ENCODE measurements at places on chromosomes 2 and 18. TPM values are rescaled to one million over a fixed set of nuclear protein-coding genes. Genes with fewer than 3 reads are reported as not detected.

ALPP gene
- total RNA-seq: not detected

DNA sequence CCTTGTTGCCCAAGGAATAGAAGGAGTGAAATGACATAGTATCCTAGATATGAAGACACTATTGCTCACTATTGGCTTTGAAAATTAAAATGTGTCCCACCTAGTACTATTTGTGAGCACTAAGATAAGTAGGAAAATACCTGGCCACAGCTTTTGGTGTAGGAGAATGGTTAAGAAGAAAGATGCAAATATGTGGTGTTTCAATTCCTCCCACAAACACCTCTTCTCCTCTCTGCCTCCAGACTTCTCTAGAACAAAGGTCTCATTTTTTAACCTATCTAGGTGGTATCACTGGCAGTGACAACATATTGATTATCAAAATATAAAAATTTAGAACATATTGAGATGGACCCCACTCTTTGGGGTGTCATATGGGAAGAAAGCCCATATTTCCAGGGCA lies 929.9 kb upstream of the FANCL start:
- no peak for DNase-seq

DNA sequence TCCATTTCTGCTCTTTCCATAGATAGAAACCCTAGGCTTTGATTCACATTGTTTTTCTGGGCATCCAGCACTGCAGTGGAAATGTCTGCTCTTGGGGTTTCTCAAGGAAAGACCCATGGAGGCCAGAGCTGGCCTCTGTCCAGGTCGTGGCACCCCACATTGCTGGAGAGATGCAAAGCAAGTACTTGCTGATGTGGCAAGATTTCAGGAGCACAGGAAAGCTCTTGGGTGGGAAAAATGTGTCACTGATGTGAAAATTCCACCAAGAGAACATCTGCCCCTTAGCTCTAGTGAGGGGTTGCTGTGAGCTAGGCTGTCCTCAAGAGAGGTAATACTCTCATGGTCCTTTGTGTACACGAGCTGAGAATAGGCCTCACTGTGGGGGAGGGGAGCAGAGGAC lies 156.1 kb upstream of the SIX3 start:
- DNase-seq: no peak

- DNase-seq: no peak
Measured at GRCh38 chr2:197307236-197307932, 3.2 kb downstream of the ANKRD44 start.

GRCh38 chr18:70411307-70411706 lies 122.5 kb downstream of the SOCS6 start:
- DNase-seq: no peak

- no peak for DNase-seq
Measured at GRCh38 chr2:142841788-142842187, 35.7 kb upstream of the KYNU start.

GRCh38 chr2:232385660-232386489 lies 7.3 kb downstream of the ALPP start:
- no peak for DNase-seq

DNA sequence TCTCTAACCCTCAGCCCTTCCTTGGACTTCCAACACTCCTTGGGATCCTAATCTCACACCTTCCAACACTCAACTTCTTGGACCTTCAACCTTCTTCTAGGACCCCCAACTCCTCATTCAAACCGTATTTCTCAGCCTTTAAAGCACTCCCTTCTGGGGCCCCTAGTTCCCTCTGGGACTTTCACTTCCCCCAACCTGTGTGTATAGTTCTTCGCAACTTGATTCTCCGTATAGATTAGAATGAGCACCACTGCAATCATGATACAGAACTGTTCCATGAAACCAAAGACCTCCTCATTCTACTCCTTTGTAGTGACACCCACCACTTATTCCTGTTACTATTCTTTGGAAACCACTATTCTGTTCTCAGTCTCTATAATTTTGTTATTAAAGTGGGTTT lies 62.0 kb upstream of the NFU1 start:
- DNase-seq: no peak

DNA sequence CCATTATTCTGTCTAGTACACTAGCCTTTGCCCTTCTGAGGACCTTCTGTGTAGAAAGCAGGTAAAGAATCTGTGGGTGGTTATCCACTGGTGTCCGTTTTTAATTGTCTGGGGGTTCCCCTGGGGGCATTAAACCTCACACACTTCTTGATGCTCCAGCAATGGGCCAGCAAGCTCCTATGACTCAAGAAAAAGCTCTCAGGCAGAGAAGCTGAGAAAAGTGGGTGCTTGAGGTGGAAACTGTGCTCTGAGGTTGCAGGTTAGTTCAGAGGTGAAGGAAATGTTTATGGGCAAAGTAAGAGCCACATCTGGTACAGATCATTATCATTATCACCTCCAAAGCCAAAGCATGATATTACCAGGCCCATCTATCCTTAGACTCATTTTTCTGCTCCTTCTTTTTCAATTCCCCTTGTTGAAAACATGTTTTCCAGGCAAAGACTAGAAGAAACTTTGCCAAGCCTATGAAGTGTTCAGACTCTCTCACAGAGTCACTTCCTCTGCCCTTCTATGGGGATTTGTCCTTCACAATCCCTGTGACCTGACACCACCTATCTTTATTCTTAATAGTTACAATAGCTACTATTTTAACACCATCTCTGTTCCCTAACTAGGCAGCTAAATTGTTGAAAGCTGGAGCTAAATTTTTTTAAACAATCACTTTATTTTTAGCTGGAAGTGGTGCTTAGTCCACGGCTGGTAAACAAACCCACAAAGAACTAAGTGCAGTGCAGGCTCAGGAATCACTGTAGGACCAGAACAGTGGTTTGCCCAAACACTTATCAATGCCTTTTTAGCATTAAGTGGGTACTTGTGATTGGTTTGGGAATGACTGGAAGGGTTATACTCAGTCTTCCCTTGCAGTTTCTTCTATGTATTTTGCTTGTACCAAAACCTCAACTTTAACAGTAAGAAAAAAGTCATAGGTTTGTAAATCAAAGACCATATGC lies 512.8 kb upstream of the POU3F3 start:
- DNase-seq: no peak

DNA sequence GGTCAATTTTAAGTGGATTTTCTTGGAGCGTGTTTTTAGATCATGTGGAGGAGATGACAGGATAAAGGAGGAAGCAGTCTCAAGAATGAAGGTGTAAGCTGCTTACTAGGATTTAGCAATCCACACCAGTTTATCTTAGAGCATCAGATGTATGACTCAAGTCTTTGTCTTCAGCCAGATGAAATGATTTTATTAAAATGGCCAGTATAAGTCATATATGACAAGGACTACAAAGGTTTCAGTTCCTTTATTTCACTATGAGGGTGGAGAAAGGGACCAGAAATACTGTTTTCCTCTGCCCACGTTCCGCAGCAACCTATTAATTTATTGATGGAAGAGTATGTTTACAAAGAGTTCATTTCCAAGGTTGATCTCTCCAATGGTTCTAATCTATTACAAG lies 970.5 kb upstream of the SLC39A10 start:
- DNase-seq: no peak

GRCh38 chr2:208565690-208566416 lies 159.3 kb downstream of the PTH2R start:
- no peak for DNase-seq

Data from mucosa of gallbladder (tissue), 1 donor.